ENCODE measurements at places on chromosomes 16 and 17.

DNA sequence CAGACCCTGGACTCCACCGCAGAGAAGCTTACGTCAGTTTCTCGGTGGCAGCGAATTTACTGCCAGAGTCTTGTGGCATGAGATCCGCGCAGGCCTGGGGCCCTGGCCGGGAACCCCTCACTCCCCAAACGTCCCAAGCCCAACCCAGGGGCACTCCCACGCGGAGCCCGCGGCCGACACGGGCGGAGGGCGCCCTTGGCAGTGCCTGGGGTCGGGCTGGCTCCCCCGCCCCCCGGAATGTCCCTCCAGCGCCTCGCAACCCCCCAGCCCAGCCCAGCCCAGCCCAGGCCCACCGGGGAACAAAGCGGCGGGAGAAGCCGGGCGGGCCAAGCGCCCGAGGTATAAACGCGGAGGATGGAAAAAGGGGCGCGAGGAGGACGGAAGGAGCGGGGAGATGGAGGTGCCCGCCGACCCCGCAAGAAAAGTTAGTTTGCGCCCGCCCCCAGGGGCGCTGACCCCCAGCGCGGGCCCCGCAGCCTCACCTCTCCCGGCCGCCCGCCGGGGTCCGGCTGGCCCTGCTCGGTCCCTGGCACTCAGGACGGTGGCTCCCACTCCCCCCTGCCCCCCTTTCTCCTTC lies 330 bp downstream of the CASKIN2 start:
- DNase-seq = no peak

GRCh38 chr17:41149652-41149985 lies at the start of gene KRTAP4-5:
Gene KRTAP4-5, minus strand, starts transcription at chr17:41149825. Its CDS starts 58 bp downstream, at chr17:41149767.
- no peak for DNase-seq

DNA sequence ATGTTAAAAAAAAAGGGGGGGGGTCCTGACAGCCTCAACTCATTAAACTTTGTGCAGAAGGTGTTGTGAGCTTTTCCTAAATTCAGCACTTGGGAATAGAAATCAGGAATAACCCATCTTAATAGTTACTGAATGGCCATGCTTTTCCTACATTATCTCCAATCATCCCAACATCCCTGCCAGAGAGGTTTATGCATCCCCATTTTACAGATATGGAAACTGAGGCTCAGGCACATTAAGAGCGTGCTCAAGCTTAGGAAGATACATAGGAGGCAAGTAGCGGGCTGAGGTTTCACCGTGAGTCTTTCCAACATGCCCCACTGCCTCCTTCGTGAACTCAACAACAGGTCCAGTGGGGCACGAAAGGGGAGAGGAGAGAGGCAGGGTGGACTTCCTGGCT lies 78.4 kb downstream of the C17orf67 start:
- DNase-seq = no peak

- DNase-seq = no peak
Observed at GRCh38 chr17:73393381-73393780, 81.6 kb upstream of the CDC42EP4 start.

- no peak for DNase-seq
Observed at GRCh38 chr17:55414983-55415382, 6.7 kb downstream of the MMD start.

DNA sequence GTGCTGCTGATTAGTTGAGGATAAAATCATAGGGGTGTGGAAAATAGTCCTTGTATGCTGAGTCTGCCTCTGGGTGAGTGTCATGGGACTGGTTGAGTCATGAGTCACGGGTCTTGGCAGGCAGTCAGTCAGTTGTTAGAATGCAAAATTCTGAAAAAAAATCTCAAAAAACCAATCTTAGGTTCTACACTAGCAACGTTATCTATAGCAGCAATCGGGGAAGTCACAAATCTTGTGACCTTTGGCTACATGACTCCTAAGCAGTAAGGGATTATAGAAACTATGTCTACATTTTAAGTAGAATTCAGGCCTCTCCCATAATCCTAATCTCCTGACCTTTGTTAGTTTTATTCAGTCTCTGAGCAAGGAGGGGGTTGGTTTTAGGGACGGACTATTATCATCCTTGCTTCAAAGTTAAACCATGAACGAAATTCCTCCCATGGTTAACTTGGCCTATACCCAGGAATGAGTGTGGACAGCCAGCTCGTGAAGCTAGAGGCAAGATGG lies 18.0 kb upstream of the PMFBP1 start:
- no peak for DNase-seq

DNA sequence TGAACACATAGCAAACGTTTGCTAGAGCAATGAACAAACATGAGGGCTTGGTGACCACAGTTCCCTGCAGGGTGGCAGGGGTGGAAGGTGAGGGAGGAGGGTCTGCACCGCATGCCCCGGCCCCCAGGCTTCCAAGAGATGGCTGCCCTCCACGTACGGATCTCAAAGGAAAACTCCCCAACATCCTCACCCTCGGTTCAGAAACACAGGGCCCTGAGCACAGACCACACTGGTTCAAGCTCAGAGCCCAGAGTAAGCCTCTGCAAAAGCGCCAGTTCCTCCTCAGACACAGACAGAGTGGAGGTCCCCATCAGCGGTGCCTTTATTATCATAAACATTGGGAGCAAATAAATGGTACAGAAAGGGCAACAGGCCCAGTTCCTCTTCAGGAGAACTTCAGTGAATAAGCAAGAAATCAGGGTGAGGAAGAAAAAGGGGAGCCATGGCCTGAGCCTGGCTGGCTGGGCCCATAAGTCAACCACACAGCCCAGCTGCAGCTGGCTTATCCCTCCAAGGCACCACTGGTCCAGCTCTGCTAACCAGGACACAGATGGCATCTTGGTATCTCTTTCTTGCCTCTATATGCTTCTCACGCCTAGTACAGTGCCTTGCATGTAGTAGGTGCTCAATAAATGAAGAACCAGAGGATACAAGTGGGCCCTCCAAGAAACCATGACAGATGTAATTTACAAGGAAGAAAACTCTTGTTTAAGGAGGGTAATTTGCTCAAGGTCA lies 11.0 kb downstream of the MPO start:
- no peak for DNase-seq

DNA sequence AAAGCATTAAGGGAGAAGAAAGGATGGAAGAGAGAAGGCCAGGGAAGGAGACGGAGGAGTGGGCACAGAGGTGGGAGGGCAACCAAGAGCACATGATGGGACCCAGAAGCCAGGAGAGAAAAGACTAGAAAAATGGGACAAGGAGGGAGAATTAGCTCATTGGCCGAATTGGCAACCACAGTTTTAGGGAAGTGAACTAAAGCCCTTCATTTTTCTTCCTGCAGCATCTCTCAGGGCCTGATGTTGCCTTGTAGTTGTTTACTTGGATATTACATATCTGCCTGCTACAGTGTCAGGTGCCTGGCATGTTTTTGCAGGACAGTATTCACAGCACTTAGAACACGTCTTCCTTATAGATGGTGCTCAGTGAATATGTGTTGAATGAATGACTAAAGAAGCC lies 19.0 kb downstream of the EMP2 start:
- no peak for DNase-seq

DNA sequence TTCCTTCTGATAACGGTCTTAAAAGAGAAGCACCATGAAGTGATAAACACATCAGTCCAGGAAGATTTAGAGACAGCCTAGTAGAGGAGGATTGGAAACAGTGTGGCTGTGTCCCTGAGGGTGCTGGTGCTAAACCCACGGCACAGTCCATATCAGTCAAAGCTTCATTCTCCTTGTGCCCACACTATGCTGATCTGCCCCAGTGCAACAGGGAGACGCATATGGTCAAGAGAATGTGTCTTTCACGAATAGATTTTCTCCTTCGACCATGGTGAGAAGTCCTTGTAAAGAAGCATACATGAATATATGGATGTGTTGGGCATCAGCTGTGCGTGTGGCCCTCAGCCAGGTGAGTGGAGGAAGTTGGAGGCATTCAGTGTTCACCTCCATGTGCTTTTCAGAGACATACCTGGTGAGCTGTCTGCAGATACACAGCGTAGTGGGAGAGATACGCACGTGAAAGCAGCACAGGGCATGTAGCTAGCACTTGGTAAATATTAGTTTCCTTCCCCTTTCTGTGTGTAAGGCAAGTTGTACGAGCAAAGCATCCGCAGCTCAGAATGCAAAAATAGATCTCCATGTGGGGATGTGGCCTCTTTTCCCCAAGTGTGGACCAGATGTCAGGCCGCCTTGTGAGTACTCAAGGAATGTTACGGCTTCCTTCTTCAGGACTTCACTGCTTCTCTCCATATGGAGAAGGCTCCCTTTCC lies 29.4 kb downstream of the HLF start:
- DNase-seq = no peak

- DNase-seq = no peak
Observed at GRCh38 chr16:49883076-49884014, 27.4 kb upstream of the ZNF423 start.

DNA sequence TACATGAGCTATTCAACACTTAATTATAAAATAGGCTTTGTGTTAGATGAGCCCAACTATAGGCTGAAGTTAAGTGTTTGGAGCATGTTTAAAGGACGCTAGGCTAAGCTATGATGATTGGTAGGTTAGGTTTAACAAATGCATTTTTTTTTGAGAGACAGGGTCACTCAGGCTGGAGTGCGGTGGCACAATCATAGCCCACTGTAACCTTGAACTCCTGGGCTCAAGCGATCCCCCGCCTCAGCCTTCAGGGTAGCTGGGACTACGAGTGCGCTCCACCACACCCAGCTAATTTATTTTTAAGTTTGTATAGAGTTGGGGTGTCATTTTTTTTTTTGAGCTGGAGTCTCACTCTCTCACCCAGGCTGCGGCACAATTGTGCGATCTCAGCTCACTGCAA lies 19.3 kb upstream of the GPRC5C start:
- no peak for DNase-seq

DNA sequence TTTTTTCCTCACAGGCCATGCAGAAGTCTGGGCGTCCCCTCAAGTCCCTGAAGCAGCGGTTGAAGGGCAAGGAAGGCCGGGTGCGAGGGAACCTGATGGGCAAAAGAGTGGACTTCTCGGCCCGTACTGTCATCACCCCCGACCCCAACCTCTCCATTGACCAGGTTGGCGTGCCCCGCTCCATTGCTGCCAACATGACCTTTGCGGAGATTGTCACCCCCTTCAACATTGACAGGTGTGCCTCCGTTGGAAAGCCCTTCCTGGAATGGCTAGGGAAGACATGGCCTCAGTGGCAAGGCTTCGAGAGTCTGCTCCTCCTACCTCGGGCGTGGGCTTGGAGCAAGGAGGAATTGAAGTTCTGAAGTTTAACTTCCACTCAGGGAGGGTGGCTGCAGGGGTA lies 13.5 kb downstream of the POLR2A start:
- no peak for DNase-seq

DNA sequence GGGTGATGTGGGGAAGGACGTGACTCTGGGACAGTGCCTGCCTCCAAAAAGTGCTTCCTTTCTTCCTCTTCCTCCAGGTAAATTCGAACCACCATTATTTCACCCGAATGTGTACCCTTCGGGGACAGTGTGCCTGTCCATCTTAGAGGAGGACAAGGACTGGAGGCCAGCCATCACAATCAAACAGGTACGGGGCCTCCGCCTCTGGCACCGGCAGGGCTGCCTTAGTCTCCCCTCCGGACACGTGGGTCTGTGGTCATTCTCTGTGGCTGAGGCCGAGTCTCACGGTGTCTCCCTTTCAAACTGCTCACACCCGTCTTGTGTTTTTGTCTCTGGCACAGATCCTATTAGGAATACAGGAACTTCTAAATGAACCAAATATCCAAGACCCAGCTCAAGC lies 10.7 kb downstream of the UBE2I start:
- DNase-seq = no peak

GRCh38 chr17:744937-745336 lies 7.1 kb downstream of the GEMIN4 start:
- DNase-seq = no peak

DNA sequence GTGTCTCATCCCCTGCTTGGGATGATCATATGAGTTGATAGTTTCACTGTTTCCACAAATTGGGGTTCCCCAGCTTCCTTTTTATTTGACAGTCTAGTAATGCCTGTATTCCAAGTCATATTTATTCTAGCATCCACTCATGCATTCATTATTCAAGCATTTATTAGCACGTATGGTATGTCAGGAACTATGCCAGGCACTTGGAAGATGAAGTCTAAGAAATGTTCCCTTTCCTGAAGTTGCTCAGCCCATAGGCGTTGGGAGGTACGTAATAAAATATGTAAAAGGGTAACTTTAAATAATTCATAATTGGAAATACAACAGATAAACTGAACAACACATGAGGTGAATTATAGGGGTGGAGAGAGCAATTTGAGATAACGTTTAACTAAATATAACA lies 338.0 kb upstream of the MAF start:
- no peak for DNase-seq

- DNase-seq = no peak
Observed at GRCh38 chr17:57391857-57392471, 135.6 kb downstream of the MSI2 start.

DNA sequence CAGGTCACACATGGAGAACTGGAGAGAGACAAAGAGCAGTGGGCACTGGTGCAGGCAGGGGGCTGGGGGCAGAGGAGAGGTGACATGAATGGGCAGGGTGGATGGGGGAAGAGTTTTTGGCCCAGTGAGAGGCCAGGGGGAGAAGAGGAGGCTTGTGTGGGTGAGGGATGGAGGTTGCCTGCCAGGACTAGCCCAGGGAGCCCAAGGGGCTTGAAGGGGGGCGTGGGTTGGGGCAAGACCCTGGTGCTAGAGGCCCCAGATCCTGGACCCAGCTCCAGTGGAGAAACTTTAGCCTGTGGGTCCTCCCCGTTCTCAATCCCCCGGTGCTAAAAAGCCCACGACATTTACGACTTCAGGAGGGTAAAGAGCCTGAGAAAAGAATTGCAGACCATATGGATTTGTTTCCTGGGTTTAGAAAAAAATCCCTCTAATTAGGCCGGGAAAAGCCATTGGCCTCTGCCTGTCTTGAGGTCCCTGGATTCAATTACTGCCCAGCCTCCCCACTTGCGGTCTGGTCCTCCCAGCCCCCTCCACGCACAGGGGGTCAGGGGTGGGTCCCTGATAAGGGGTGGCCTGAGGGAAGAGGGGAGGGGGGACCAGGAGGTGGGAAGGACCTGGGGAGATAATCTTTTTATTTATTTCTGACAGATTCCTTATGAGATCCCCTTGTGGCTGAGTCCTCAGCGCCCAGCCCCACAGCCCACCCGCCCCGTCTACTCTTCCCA lies 33.0 kb downstream of the NGFR start:
- no peak for DNase-seq

- no peak for DNase-seq
Observed at GRCh38 chr16:3536851-3537250, 36.0 kb downstream of the CLUAP1 start.

DNA sequence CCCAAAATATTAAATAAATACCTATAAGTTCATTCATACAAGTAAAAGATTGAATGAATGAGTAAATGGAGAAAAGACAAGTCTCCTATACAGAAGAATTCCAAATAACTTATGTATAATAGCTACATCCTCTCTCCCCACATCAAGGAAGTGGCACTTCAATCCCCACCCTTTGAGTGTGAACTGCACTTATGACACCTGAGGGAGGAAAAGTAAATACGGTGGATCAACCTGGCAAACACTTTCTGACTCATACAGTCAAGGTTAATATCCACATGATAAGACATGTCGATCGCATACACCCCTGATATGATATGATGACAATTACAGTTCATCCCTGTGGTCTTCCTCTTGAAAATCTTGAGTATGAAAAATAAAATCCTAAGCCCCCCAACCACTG lies 18.0 kb downstream of the SLFN12L start:
- DNase-seq = no peak
